ENCODE measurements at places on chromosomes 2 and 18. TPM values are rescaled to one million over a fixed set of nuclear protein-coding genes. Genes with fewer than 3 reads are reported as not detected.

SERPINB5 gene
- total RNA-seq, result not detected

SKOR2 gene
- total RNA-seq, result not detected

GRCh38 chr18:79552140-79552631 is 127.4 kb upstream of the CTDP1 start:
- peak; percentile 91 for DNase-seq

- no peak for DNase-seq
Observed at GRCh38 chr2:69830045-69830905, 815 bp downstream of the GMCL1 start.

GRCh38 chr2:11988691-11989353 is 242.4 kb downstream of the LPIN1 start:
- no peak for DNase-seq

- no peak for DNase-seq
Observed at GRCh38 chr2:215434447-215435279, 1.2 kb downstream of the FN1 start.

Measured in chondrocyte (in vitro differentiated cells).